ENCODE measurements at places on chromosomes 3 and 15.

GRCh38 chr15:68231102-68231818, 1.7 kb upstream of the CLN6 start:
- no peak for DNase-seq

GRCh38 chr3:125957674-125958510, 11.1 kb upstream of the ROPN1B start:
- no peak for DNase-seq

GRCh38 chr15:90228960-90229359, 4.8 kb downstream of the CIB1 start:
- DNase-seq = no peak

DNA sequence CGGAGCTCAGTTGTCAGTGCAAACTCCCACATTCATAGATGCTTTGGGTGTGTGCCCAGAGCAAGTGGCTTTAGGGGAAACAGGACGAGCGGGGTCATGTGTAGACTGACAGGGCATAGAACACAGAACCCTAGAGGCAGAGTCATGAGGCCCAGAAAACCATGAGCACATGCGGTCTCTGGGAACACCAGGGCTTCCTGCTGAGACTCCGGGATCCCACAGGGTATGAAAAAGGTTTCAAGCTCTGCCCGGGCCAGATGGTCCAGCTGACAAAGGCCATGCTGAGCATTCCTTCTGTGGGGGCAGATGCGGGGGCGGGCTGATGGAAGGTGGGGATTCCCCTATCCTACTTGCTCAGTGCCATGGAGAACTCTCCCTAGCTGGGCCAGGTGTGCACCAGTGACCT, 44.8 kb downstream of the ROPN1B start:
- no peak for DNase-seq

DNA sequence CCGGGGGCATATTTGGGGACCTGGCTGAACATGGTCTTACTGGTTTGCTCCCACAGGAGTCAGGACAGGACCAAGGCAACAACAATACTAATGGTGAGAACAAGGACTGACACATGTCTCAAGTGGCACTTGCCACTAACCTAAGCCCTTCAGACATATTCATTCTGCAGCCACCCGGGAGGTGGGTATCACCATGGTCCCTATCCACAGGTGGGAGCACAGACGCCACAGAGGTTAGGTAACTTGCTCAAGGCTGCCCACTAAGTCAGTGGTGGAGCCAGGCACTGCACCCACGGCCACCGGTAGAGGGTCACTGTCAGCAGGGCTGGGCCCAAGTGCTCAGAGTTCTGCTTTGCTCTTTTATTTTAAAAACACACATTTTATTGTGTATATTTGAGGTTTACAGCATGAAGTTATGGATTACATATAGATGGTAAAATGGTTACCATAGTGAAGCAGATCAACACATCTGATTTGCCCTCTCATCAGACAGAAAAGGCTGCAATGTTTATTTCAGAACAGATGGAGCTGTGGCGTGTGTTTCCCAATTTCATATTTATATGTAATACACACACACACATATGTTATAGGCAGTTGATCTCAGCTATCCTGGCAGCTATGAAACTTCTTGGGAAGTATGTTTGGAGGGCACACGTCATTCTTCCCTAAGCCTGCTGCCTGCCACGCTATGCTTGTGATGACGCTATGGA, 30.0 kb upstream of the SLC41A3 start:
- no peak for DNase-seq
